ENCODE measurements at places on chromosomes 2 and 18. TPM values are rescaled to one million over a fixed set of nuclear protein-coding genes. Genes with fewer than 3 reads are reported as not detected.

The RUFY4 gene
- total RNA-seq, result not detected

The EVX2 gene
- total RNA-seq, result not detected

The TUBB6 gene
- total RNA-seq, result 198 TPM

The PCARE gene
- not detected for total RNA-seq

The EN1 gene
- not detected for total RNA-seq

The GCG gene
- 0.31 TPM for total RNA-seq

The MRO gene
- total RNA-seq, result not detected

The CHRND gene
- not detected for total RNA-seq

The HOXD4 gene
- total RNA-seq, result not detected

The MGAT4A gene
- total RNA-seq, result 2.1 TPM

The IL18RAP gene
- not detected for total RNA-seq

The UGT1A4 gene
- not detected for total RNA-seq

The MBD2 gene
- 52.2 TPM for total RNA-seq

The CFC1 gene
- not detected for total RNA-seq

The G6PC2 gene
- total RNA-seq, result not detected

The COLEC12 gene
- total RNA-seq, result 17.8 TPM

The PID1 gene
- 1.8 TPM for total RNA-seq

The LYG2 gene
- not detected for total RNA-seq

The CDKL4 gene
- total RNA-seq, result 1.1 TPM

The DLX1 gene
- 6.7 TPM for total RNA-seq

The LONRF2 gene
- total RNA-seq, result 1.7 TPM

The SERPINB5 gene
- total RNA-seq, result not detected

The SPATA3 gene
- not detected for total RNA-seq

The WDR12 gene
- 28.5 TPM for total RNA-seq

The SCYGR4 gene
- not detected for total RNA-seq

The INPP1 gene
- 14.2 TPM for total RNA-seq

The ITGA4 gene
- 23.0 TPM for total RNA-seq

The DYNAP gene
- not detected for total RNA-seq

The EGR4 gene
- total RNA-seq, result not detected

The POTEJ gene
- not detected for total RNA-seq

The PROKR1 gene
- not detected for total RNA-seq

The NABP1 gene
- total RNA-seq, result 18.5 TPM

The ANKRD30BL gene
- not detected for total RNA-seq

The SCTR gene
- total RNA-seq, result not detected

The CCDC121 gene
- total RNA-seq, result 2.7 TPM

The ME2 gene
- 29.1 TPM for total RNA-seq

The NEDD4L gene
- 21.6 TPM for total RNA-seq

The MEP1B gene
- total RNA-seq, result not detected

The PASK gene
- 13.8 TPM for total RNA-seq

The ROCK1 gene
- total RNA-seq, result 60.9 TPM

Measured in chondrocyte (in vitro differentiated cells).